ENCODE measurements at places on chromosomes 6 and 20.

DNA sequence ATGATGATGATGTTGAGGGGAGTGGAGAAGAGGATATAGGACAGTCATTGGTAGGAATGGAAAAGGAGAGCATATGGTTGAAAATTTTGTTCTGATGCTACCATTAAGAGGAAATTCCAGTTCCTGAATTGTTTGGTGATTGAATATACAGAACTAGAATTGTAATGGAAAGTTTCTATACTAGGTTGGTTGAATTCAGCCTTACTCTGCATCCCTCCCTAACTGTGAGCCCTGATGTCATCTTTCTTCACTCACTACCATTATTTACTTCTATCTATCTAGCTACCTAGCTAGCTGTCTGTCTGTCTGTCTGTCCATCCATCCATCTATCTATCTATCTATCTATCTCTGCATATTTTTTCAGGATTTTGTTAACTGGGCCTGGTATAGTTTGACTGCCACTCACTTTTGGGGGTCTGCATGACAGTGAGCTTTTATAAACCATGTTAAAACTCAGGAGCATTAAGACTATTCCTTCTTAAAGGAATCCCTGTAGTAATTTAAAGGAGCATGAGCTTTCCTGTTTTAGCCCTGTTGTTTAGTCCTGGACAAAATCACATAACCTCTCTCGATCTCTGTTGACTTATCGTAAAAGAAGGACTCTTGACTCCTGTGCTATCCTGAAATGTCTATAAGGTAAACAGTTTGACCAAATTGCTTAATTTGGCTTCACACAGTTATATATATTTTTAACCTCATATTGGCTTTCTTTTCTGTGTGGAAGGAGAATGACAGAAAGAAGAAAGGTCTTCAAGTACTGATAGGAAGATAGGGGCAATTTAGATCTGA lies 71.4 kb downstream of the AKAP7 start:
- DNase-seq, result no peak

DNA sequence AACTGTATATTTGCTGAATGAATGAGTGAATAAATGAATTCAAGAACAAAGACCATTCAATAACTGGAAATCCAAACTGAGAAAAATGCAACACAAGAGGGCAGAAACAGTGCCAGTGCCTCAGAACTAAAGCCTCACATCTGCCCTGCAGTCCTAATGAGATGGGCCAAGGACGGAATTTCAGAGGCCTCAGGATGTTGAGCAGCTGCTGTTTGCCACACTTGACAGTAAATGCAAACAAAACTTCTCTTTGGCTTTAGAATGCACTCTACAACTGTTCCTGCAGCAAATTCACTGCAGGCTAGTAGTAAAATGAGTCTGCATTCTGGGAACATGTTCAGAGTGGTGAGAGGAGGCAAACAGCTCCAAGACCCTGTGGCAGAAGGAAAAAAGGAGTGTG lies 177.6 kb upstream of the LRFN2 start:
- DNase-seq, result no peak

- peak; percentile 65 for DNase-seq
Observed at GRCh38 chr20:1108437-1108920, 9.9 kb upstream of the PSMF1 start.

- no peak for DNase-seq
Observed at GRCh38 chr6:45702849-45703739, 312.6 kb downstream of the CLIC5 start.

- no peak for DNase-seq
Observed at GRCh38 chr20:24530131-24530680, 60.8 kb downstream of the SYNDIG1 start.

DNA sequence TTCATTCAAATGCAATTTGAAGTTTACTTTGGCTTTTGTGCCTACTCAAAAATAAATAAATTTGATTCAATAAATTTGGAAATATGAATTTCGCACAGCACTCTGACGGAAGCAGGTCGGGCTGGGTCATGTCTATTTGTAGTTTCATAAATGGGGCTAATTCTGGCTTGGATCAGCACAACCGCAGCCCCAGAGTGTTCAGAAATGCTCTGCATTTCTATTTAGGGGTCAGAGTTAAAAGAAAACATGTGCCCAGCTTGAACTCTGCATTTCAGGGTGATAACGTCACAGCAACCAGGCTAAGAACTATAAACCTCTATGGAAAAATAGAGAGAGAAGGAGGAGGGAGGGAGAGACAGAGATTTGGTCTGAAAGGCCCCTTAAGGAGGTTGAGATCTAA lies 480.9 kb upstream of the NOX3 start:
- DNase-seq, result no peak

GRCh38 chr20:36861625-36861874 lies 14.4 kb upstream of the TLDC2 start:
- DNase-seq, result no peak

DNA sequence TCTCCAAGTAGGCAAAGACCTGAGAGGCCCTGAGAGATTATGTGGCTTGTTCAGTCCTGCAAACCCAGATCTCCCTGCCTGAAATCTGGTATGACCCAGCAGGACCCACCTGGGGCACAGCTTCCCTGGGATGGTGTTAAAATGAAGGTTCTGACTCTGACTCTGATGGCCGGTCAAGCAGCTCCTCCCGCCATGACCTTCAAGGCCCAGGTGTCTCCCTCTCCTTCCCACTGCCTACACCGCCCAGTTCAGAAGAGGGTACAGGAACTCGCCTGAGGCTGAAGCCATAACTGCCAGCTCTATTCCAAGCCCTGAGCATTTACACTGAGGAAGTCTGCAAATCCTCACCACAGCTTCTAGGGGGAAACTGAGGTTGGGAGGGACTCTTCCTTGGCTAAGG lies 5.9 kb upstream of the CST7 start:
- DNase-seq, result no peak

GRCh38 chr6:132131758-132132157 lies 180.6 kb upstream of the CCN2 start:
- no peak for DNase-seq

GRCh38 chr20:34070859-34071258 lies 41.2 kb downstream of the EIF2S2 start:
- no peak for DNase-seq

GRCh38 chr6:151452750-151453427 lies 963 bp upstream of the RMND1 start:
- no peak for DNase-seq

DNA sequence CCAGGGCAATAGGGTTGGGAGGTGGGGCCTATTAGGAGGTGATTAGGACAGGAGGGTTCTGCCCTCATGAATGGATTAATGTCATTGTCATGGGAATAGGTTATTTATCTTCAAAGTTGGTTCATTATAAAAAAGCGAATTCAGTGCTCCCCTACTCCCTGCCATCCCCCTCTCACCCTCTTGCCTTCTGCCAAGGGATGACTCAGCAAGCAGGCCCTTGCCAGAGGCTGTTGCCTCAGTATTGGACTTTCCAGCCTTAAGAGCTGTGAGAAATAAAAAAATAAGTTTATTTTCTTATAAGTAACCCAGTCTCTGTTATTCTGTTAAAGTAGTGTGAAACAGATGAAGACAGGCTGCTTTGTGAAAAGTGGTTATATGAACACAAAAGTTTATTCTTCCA lies 381.1 kb upstream of the ZFP64 start:
- no peak for DNase-seq

GRCh38 chr6:134472046-134472445 lies 154.1 kb upstream of the SGK1 start:
- no peak for DNase-seq

- no peak for DNase-seq
Observed at GRCh38 chr6:30966154-30966553, 17.4 kb upstream of the MUC21 start.

GRCh38 chr6:35046862-35047261 lies 94.3 kb downstream of the TCP11 start:
- DNase-seq, result no peak

GRCh38 chr20:41287327-41287726 lies 30.2 kb downstream of the ZHX3 start:
- no peak for DNase-seq

DNA sequence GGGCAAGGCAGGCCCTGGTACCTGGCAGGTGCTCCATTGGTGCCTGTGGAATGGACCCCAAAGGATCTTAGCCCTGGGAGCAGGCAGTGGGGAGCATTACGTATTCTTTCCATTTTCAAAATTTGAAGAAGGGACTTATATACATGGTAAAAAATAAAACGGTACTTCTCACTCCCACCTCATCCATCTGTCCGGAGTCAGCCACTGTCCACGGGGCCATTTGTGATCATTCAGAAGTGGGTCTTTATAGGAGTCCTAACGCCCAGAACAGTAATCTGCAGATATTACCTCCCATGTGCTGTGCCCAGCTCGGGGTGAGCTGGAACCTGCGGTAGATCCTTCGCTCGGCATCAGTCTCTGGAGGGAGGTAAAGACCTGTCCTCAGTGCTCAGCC lies 110.4 kb downstream of the SYCP2 start:
- no peak for DNase-seq

DNA sequence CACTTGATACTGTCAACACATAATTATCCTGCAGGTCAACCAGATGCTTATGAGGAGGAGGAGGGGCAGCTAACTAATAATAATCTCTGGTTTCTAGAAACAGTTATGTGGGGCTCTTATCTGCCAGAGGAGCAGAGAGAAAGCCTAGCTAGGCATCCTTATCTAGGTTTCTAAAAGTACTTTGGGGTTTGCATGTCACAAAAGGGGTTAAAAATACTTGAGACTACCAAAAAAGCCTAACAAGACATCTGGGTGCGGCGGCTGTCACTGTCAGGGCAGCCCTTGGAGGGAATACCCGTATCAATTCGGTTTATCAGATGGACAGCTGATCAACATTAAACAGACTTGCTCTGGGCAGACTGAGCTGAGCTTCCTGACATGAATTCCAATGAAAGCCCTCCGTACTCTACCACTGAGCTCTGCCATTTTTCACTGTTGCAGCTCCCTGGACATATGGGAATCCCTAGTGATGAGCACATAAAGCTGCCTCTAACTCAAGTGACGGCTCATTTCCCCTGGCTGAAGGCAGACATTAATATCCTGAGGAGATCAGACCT lies 166.6 kb downstream of the PDSS2 start:
- no peak for DNase-seq

GRCh38 chr6:158474961-158475343 lies 84.9 kb upstream of the TMEM181 start:
- DNase-seq, result no peak

GRCh38 chr6:96861588-96861987 lies 24.3 kb upstream of the GPR63 start:
- DNase-seq, result no peak

- no peak for DNase-seq
Observed at GRCh38 chr6:44224965-44225305, 1.5 kb downstream of the SLC29A1 start.

DNA sequence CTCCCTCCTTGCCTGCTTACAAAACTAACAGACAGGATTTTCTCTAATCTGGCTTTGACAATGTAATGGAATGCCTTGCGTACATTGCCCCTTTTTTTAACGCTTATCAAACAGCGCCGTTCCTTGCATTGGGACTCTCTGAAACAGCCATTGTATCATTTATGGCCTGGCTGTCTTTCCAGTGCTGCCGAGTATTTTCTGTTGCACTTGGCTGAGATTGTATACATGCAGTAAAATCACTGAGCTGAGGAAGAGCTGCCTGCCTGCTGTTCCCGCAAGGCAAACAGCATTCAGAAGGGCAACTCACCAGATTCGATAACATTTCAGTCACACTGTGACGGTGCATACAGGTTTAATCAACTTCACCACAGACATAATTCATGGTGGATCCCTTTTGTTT lies 106.0 kb downstream of the SH3BGRL2 start:
- DNase-seq, result no peak

DNA sequence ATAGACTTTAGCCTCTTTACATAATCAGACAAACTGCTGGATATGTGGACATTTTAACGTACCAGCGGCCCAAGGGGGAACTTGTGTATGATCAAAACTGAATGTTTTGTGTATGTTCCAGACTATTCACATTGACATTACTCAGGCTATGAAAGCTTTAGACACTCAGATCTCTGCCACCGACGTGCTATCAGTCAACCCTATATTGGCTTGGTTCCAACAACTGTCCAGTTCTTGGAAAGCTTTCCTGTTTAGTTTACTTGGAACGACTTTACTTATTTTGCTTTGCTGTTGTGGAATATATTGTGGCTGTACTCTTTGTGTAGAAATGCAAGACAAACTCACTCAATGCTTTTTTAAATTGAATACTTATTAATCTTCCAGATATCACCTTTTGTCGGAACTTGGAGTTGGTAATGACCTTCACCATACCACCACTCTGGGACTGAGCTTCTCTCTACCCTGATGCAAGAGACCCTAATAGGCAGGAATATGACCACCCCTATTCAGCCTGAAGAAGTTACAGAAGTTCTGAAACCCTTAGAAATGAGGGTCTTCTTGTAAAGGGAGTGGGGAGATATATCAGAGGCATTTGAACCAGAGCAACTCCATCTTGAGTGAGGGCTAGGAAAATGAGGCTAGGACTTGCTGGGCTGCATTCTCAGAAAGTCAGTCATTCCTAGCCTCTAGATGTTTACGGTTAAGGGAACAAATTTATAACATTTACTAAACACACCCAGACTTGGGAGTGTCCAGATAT lies 49.0 kb upstream of the PAX1 start:
- no peak for DNase-seq

GRCh38 chr6:121668259-121668658 lies 232.8 kb downstream of the GJA1 start:
- DNase-seq, result no peak

Measured in CD4-positive, alpha-beta T cell treated with Interleukin-6 for 4 hours (primary cell).